ENCODE measurements at places on chromosomes 12 and 14.

DNA sequence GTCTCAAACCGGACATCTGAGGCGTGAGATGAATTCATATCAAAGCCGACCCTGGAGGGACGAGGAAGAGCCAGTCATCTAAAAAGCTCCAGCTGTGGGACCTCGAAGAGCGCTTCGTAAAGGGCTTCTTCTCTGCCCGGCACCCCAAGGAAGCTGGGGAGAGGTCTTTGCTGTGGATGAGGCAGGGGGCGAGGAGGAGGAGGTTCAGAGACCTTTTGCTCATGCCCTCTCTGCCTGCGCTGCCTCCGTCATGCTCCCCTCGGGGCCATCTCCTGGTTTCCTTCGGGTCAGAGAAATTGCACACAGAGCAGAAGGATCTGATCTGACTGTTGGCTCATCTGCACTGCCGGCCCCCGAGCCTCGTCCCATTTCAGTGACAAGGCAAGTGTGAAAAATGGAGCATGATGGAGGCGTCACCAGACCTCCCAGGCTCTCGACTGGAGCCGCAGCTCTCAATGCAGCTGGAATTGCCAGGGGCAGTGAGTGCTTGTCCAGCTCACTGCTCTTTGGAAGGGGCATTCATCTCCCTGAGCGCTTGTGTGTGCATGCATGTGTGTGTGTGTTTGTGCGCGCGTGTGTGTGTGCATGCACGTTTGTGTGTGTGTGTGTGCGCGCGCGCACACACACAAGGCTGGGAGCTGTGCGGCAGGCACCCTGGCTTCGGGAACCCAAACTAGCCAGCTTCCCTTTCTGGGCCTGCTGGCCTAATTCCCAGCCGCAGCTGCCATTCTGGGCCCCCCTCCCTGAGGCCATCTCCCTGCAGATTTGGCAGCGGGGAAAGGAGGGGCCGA lies 9.2 kb downstream of the CABP1 start:
- no peak for DNase-seq

GRCh38 chr14:91509083-91509877 lies 830 bp downstream of the PPP4R3A start:
- DNase-seq = no peak

DNA sequence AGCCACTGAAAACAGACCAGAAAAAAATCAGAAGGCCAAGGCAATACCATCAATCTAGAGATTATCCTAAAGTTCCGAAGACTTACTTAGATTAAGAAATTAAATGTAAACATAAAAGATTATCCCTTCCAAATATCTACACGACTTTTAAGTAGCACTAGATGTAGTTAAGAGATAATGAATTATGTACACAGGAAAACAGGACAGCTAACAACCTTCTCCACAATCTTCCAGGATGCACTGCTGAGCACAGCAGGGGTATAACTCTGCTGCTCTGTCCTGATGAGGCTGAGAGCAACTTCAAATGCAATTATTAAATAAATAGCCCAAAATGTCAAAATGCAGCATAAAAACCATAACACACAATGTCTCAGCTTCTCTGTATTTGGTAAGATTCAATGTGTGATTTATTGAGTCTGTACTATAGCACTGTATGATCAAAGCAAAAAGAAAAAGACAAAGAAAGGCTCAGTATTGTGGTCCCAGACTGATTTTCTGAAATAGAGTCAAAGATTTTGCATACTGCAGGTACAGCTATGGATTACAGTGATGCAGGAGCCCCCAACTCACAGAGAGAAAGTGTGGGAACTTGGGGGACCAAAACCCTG lies 56.9 kb downstream of the TMTC1 start:
- no peak for DNase-seq

DNA sequence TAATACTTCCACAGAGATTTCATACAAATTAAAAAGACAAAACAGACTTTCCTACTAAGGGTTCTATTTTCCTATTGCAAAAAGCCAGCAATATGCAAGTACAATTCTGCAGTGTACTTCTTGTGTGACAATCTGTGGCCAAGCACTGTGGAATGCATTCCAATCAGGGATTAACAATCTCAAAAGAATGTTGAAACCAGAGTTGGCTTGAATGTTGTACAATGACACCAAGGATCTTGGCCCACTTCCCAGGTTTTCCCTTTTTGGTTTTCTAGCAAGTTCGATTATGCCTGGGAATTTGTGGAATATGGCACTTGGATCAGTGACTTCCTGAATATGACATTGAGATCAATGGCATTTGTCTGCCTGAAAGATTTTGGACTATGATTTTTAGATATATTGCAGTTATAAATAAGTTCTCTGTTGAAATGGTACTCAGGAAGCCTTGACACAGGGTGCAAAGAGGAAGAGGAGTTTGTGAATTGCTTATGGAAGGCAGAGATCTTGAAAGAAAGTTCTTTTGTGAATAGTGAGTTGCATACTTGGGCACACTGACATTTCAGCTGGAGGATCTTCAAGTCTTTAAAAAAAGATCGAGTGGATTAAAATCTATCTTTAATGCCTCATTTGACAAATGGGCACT lies 81.4 kb upstream of the FERMT2 start:
- no peak for DNase-seq

- no peak for DNase-seq
These were observed 34.3 kb upstream of the CHST11 start for GRCh38 chr12:104422441-104422840.

GRCh38 chr14:77359626-77360025 lies 17.3 kb downstream of the TMED8 start:
- no peak for DNase-seq

DNA sequence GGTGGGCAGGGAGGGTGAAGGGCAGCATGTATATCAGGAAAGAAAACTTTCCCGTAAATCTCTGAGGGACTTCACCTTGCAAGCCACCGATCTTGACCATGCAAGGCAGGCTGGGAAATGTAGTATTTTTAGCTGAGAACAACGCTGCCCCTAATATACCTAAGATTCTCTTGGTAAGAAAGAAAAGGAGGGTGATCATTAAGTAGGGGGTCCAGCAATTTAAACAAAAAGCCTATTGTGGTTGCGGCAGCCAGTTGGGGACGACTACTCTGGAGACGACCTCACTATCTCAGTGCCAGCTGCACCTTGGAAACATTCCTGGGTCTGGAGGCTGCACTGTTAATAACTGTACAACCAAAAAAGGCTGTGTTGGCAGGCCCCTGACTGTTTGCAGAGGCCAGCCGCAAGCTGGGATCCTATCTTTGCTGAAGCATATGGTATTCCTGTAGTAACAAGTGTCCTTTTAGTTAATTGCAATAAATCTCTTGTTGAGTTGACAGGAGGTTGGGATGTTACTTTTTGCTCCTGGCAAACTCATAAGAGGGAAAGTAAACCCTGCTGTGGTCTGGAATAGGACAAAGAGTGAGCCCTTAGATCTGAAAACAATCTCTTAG lies 6.4 kb downstream of the APOLD1 start:
- DNase-seq = no peak
